ENCODE measurements at places on chromosomes 3 and 15.

- no peaks in the 10 kb centered on the region for H3K4me1 ChIP-seq
- no peak overlapping the region for H3K27ac ChIP-seq
- H3K4me3 ChIP-seq, result no peak overlapping the region
- DNase-seq, result no peak
- no peaks in the 10 kb centered on the region for H3K36me3 ChIP-seq
Measured at GRCh38 chr15:66834881-66835878, 133.1 kb downstream of the SMAD6 start.

DNA sequence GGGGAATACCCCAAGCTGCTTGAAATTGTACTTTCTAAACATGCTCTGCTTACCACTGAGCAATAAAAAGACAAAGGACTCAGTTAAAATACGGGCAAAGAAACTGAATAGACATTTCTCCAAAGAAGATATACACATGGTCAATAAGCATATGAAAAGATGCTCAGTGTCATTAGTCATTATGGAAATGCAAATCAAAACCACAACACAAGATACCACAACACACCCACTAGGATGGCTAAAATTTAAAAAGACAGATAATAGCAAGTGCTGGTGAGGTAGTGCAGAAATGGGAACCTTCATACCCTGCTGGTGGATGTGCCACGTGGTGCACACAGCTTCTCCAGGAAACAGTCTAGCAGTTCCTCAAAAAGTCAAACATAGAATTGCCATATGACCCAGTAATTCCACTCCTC, 21.3 kb downstream of the LRIG1 start:
- H3K36me3 ChIP-seq, result no peaks in the 10 kb centered on the region
- H3K4me3 ChIP-seq, result no peak overlapping the region
- H3K27ac ChIP-seq, result no peak overlapping the region
- no peaks in the 10 kb centered on the region for H3K27me3 ChIP-seq
- no peak for DNase-seq

GRCh38 chr3:136432685-136433084, 182.5 kb downstream of the PCCB start:
- H3K27ac ChIP-seq, result no peak overlapping the region
- H3K4me3 ChIP-seq, result no peak overlapping the region

DNA sequence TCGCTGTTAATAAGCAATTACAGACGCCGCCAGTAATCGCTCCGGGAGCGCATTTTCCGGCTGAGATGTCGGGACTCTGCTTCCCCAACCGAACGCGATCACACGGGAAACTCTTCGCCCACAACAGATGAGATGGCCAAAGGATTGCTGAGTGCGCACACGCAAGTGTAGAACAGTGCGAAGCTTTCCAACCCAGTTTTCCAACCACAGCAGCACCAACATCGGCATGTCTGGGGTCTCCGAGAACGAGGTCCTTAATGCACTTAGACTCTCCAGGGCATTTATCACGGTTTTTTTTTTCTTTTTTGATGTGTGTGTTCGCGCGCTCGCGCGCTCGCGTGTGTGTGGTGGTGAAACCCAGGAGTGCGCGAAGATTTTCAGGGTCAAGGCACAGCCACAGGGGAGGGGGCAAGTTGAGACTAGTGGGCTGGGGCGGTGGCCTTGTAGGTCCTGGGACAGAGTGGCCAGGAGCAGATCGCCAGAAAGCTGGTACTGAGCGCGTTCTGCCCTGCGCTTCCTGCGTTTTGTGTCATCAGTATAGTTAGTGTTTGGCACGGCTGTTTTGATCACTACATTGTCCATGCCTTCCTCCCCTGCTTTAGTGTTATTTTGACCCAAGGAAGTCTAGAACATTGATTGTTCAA, 1.8 kb upstream of the EOMES start:
- H3K27me3 ChIP-seq, result no peaks in the 10 kb centered on the region
- no peaks in the 10 kb centered on the region for H3K36me3 ChIP-seq
- H3K4me3 ChIP-seq, result no peak overlapping the region
- H3K4me1 ChIP-seq, result no peaks in the 10 kb centered on the region
- H3K27ac ChIP-seq, result no peak overlapping the region

DNA sequence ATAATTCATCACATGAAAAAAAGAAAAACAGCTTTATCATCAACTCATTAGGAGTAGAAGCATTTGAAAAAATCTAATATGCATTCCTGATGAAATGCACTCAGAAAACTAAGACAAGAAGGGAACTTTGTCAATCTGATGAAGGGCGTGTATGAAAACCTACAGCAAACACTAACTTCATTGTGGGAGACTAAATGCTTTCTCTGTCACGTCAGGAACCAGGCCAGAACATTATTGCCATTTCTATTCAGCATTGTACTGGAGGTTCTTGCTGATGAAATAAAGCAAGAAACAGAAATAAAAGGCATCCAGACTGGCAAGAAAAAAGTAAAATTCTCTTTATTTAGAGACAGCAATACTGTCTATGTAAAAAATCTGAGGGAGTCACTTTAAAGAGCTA, 235.2 kb downstream of the GABRB3 start:
- H3K4me3 ChIP-seq, result no peak overlapping the region
- H3K36me3 ChIP-seq, result no peaks in the 10 kb centered on the region
- no peak for DNase-seq

GRCh38 chr15:56168394-56168793, 75.3 kb downstream of the RFX7 start:
- H3K36me3 ChIP-seq, result no peaks in the 10 kb centered on the region
- no peak overlapping the region for H3K4me3 ChIP-seq
- DNase-seq, result no peak
- H3K4me1 ChIP-seq, result 0 out of 2 replicates have a peak, but pooled peaks cover 4% of the 10 kb centered on the region
- H3K27ac ChIP-seq, result no peak overlapping the region

- DNase-seq, result no peak
- H3K4me1 ChIP-seq, result no peaks in the 10 kb centered on the region
- H3K36me3 ChIP-seq, result no peaks in the 10 kb centered on the region
- no peak overlapping the region for H3K4me3 ChIP-seq
- H3K27me3 ChIP-seq, result no peaks in the 10 kb centered on the region
Measured at GRCh38 chr3:138987181-138987580, 18.9 kb downstream of the PRR23A start.

GRCh38 chr3:46710229-46710628, 7.4 kb downstream of the PRSS50 start:
- no peak overlapping the region for H3K27ac ChIP-seq
- no peaks in the 10 kb centered on the region for H3K36me3 ChIP-seq
- DNase-seq, result no peak
- H3K4me3 ChIP-seq, result no peak overlapping the region
- no peaks in the 10 kb centered on the region for H3K27me3 ChIP-seq
- no peaks in the 10 kb centered on the region for H3K4me1 ChIP-seq
